ENCODE measurements at places on chromosomes 2 and 18.

DNA sequence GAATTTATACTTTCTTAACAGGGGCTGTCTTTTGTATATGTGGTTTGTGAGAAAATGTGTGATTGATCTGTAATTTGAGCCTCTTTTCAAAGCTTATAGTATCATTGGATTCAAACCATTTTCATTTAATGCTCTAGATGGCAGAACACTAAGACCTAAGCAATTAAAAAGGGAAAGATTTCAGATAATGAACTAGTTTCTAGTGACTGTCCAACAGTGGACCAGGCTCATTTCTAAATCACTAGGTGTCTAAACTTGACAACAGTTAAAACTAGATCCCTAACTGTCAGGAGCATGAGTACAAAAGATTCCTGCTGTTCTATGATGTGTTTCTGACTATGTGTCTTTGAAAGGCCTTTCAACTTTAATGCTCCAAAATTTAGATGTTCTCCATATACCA, 54.6 kb downstream of the ANKRD44 start:
- no peak for DNase-seq

DNA sequence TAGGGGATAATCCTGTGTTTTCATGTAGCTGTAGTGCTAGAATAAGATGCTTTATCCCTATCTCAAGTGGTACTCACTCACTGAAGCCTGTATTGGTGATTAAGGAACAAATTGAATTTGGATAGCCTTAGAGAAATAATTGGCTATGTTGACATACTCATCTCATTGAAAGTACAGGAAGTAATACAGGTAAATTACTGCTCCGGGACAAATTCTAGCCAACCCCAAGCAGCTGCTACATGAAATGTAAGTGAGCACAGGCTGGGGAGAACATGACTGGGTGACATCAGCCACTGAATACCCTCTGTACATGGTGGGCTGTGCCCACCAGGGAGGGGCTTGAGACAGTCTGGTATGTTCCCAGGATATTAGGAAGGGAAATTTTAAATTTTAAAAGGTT, 188.4 kb upstream of the RASGRP3 start:
- no peak for DNase-seq

DNA sequence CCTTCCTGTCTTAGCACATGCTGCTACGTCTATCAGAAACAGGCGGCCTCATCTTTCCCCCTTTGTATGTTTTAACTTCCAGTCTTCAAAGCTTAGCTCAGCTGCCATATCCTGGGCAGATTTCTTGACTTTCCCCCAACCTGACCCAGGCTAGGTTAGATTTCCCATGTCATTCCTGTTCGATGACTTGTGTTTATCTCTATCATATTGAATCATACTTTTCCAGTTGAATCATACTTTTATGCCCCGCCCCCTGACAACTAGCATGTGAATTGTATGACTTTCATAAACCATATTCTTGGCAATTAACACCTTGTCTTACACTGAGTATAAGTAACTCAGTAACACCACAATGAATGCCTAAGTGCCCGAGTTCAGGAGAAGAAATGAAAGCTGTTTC, 128.3 kb downstream of the CYRIA start:
- no peak for DNase-seq

- no peak for DNase-seq
Measured at GRCh38 chr2:101736861-101737291, 39.4 kb downstream of the MAP4K4 start.

GRCh38 chr2:36963734-36964133, 2.6 kb downstream of the STRN start:
- no peak for DNase-seq

DNA sequence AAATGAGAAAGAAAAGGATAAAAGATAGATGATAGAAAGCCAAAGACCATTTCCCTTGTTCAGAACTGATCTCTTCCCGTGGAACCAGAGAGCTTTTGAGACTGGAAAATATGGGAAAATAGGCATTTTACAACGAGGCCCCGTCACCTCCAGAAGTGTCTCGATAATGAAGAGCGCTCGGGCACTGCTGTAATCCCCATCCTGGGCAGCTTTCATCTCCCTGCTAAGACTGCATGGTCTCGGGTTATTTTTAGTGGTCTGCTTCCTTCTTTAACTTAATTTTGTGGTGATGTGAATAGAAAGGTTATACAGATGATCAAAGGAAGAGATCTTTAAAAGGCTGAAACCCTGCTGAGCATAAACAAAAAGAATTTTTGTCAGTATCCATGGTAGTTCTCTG, 176.6 kb downstream of the METTL4 start:
- no peak for DNase-seq

- DNase-seq: no peak
Measured at GRCh38 chr2:120176526-120176925, 46.7 kb downstream of the TMEM185B start.

DNA sequence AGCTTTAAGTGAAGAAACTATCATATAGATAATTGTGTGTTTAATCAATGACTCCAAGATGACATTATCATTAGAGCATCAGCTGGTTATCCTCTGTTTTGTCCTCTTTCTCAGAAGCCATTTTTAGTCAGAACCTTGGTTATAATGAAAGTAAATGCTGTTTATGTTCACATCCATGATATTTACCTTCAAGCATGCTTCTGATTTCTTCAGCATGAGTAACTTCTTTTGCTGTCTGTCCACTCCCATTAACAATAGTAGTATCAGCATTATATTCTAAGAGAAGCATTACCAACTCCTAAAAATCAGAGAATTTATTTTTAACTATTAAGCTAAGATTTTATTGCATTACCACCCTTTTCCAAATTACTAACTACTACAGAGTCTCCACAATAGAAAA, 56.3 kb downstream of the OSBPL1A start:
- DNase-seq: no peak

GRCh38 chr2:120066800-120067547, 54.1 kb downstream of the EPB41L5 start:
- peak; percentile 88 for DNase-seq

GRCh38 chr2:23502096-23502495, 117.1 kb downstream of the KLHL29 start:
- no peak for DNase-seq
